ENCODE measurements at places on chromosomes 7 and 10.

DNA sequence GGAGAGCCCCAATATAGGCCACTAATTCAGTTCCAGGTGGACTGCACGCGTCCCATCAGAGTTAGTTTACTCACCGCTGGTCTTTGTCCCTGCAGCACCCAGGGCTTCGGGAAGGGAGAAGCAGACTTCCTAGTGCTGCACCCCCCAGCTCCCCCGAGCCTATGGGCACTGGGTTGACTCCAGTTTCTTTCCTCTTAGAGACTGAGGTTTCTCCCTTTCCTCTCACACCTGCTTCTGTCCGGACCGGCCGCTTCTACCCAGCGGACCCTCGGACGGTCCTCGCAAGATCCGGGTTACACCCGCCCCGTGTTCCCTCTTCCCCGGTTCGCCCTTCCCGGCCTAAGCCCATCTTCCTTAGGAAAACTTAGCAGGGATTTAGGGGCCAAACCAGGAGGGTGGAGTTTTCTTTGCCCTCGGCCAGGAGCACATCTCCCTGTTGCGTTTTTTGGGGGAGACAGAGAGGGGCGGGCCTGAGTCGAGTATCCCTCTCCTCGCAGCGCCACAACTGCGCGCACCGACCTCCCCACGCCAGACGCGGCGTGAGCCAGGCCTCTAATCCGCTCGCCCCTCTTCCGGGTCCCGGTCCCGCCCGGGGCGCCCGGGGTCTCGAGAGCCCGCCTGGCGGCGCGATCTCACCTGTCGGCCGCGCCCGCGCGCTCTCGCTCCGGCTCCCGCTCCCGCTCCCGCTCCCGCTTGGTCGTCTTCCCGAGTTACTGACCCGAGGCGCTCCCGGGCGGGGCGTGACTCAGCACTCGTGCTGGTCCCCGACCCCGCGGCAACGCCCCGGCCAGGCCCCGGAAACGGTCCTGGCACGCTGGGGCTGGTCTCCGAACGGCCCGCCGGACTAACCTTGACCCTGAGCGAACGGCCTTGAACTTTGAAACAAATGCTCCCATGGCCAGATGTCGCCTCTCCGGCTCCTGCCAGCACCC lies at the start of gene AIFM2:
AIFM2 (minus strand) TSS at position 728 of the 932 bp plus-strand sequence. CDS start 8,741 bp downstream, outside the sequence.
- peak; percentile 60 for DNase-seq

DNA sequence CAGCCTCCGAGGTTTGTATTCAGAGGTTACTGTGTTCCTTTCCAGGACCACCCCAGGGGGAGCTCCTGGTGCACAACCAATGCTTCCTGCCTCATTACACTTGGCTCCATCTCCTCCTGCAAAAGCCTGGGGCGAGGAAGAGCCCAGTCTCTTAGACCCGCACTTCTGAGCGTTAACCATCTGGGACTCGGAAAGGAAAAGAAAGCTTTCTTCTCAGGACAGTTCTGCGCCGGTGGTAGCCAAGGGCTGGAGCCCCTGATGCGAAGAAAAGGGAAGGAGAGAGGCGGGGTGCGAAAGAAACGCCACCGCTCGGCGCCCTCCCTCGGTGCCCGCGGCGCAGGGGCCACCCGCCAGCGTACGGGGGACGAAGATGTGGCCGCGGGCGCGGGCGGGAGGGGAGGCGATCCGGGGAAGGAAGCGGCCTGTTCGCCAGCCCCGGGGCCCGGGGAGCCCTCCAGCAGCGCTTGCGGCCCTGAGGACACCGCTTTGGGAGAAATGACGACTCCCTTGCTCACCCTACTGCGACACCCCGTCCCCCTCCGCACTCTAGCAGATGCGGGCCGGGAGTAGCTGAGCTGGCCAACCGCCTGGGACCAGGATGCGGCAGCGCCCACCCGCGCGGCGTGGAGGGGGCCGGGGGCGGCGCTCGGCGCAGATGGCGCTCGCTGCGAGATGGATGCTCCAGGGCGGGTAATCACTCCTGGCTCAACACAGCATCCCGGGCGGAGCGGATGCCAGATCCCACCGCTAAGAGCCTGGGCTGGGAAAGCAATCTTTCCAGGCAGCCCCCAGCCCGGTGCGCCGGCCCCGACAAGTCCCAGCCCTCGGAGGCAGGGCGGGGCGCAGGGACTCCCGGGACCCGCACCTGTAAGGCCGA lies 1.3 kb downstream of the NRCAM start:
- DNase-seq = peak; percentile 16

DNA sequence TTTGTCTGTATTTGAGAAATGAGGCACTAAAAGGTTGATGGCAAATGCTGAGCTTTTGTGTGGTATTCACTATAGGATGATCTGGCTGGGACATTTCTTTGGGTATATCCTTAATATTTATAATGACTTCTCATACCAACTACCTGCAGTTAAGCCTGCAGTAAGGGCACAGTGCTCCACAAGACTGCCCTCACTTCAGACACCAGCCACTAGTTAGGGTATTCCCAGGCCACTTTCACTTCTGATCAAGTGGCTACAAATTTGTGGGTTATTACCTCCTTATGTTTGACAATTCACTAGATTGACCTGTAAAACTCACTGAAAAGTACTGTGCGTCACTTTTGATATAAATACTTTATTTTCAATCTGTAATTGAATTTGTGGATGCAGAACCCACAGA lies 20.3 kb downstream of the CCDC126 start:
- no peak for DNase-seq

DNA sequence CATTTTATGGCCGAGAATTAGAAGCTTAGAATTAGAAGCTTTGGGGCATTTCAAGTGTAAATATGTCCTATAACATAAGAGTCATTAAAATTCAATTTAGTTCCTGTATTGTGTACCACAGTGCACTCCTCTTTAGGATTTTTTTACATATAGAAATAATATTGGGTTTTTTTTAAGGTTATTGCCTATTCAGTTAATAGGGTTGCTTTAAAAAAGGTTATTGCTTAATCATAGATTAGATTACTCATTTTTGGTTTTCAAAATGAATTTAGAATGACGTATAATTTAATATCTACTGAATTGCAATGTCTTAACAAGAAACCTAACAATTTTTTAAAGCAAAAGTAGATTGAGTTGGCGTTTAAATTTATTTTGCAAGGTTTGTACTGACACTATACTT lies 34.1 kb downstream of the NOC3L start:
- no peak for DNase-seq

DNA sequence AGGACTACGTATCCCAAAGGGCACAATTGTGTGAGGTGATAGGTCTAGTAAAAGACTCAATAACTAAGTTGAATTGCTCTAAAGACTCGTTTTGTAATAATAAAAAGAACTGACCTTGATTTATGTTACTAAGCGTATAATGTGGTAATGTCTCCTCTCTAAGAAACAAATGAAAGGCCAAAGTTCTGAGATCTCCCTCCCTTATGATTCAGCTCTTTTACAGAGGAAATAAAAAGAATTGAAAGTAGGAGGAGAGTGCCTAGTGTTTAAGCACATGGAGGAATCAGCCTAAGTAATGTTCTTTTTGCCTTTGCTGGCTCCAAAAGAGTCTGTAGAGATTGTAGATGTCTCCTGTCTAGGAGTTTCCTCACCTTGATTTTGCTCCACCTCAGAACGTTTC lies 98.0 kb downstream of the ARL4A start:
- no peak for DNase-seq

GRCh38 chr10:72316748-72317435 lies 37.8 kb downstream of the DNAJB12 start:
- no peak for DNase-seq

DNA sequence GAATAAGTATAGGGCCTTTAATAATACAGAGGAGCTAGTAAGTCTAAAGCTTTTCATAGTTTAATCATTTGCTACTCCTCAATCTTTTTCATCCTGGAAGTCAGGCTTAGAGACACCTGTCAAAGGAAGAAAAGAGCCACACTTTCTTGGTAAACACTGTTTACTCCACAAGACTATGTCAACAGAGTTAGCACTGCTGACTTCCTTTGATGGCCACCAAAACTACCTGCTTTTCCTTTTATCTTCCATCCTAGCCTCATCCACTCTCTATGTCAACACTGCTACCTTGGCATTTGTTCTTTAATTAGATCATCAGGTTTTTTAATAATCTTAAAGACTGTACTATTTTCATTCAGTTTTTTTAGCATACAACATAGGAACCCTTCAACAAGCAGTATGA lies 106.2 kb downstream of the ELAPOR2 start:
- DNase-seq = no peak

DNA sequence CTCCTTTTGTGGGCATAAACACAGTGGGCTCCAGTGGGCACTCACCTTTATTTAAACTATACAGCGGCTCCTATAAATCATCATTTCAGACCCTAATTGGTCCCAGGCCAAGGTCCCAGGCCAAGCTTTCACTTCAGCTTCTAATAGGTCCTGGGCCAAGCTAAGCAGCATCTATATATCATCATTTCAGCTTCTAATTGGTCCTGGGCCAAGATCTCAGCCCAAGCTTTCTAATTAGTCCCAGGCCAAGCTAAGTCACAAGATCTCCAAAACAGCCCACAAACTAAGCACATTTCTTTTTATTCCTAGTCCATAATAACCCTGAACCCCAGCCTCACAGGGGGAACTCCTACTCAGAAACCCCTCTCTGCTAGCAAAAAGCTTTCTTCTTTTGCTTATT lies 47.1 kb downstream of the ZNF680 start:
- no peak for DNase-seq

DNA sequence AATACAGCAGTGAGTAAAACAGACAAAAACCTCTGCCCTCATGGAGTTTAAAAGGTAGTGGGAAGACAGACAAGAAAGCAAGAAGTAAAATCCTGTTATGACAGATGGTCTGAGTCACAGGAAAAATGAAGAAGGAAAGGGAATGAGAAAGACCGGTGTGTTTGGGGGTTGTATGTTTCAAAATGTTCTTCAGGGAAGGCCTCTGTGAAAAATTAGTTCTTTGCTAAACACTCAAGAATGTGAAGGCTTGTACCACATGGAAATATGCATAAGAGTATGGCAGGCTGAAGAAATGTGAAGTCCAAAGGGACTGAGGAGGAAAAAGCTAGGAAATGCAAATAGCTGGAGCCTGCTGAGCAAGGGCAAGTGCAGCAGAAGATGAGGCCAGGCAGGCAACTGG lies 315.9 kb upstream of the SEMA3A start:
- peak; percentile 86 for DNase-seq

GRCh38 chr10:35857860-35858259 lies 215.8 kb upstream of the FZD8 start:
- no peak for DNase-seq

GRCh38 chr7:81882086-81882485 lies 112.2 kb upstream of the HGF start:
- no peak for DNase-seq

DNA sequence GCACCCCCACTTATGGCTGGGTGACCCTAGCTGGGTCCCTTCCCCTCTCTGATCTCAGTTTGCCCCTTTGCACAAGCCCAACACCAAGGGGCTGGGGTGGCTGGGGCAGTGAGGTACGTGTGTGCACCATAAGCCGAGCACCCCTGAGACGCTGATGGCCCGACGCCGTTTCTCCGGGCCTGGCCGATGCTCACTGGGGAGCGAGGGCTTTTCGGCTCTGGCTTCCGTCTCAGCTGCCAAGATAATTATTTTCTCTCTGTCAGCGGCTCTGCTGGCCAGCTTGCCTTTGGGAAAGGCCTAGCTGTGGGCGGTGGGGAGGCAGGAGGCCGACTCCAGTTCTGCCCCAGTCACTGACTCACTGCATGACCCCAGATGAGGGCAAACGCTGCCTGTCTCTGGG lies 91.0 kb downstream of the ZMIZ1 start:
- DNase-seq = no peak

Measured in fibroblast of skin of right biceps (primary cell).